ENCODE measurements at places on chromosomes 2 and 18.

DNA sequence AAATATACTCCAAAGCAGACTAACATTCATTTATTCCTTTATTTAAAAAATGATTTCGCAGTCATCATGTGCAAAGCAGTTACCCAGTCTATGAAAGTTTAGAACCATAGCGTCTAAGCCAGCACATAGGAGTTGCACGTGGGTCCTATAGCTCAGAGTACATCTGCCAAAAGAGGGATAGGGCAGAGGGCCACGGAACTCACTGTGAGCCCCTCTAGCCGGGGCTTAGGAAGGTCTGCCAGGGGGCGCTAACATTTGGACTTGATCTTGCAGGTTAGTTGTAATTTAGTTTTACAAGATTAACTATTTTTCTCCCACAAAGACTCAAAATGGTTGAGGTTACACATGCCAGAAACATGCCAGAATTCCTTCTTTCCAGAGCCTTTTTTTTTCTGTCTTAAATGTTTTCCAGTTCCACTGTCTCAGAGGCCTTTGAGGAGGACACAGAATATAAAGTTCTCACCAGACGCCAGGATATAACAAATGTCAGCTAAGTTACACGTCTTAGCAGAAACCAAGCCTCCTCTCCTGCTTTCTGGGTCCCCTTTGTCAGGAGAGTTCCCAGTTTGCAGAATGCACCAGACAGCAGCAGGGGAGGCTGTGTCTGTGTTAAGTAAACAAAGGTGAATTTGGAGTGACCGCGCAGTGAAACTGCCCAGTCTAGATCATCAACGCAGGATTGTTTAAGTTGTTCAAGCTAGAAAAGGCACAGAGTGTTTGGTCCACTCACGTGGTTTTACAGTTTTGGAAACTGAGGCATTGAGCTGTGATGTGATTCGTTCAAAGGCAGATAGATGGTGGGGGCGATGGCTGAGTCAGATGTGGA lies 292.0 kb downstream of the PRKCE start:
- DNase-seq = no peak

- DNase-seq = no peak
These were observed 842 bp downstream of the PAX3 start for GRCh38 chr2:222298001-222298310.

- DNase-seq = no peak
These were observed 135.4 kb downstream of the TRIB2 start for GRCh38 chr2:12852135-12852534.

- DNase-seq = no peak
These were observed 24.8 kb upstream of the STK39 start for GRCh38 chr2:168272225-168272624.

DNA sequence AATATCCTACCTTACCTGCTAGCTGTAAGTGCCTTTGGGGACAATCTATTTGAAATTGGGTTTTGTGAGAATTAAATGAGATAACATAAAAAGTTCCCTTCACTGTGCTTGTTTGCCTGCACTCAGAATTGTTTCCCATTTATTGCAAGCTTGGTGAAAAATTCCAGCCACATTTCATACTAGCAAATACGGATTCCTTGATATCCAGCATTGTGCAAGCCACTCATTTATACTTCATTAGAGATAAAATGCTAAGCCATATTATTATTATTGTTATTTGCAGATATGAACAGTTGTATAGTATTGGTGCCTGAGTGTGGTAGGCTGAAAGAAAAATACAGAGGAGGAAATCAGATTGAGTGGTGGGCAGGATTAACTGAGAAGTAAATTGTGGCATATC lies 31.9 kb downstream of the ACSL3 start:
- no peak for DNase-seq

DNA sequence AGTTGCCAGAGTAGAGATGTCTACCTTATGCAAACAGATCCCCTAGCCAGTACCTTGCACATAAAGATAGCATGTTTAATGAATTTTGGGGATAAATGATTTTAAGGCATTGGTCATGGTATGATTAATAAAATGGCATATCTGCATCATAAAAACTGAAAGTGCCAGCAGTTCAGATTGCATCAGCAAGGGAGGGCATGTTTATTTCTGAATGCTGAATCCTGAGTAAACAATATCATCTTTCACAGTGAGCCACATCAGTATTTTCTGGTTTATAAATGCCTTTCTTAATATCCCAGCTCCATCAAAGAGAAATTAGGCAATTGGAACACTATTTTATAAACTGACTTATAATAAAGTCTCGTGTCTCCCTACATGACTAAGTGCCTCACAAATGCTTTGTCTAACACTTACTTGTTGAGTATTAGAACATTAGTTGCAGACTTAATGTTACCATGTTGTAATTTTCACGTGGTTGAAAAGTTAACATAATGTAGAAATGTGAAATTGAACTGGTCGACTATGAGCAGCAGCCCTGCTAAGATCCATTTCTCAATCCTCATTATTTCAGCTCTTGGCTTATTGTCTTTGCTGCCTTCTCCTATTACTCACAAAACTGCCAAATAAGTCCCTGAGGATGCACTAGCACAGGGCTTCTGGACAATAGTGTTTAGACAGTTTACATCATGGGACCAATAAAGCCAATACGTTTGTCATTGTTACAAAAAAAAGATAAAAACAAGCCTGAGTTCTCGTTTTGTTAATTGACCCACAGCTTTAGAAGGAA lies 48.0 kb downstream of the LANCL1 start:
- no peak for DNase-seq

- DNase-seq = no peak
These were observed 98.4 kb upstream of the RNF152 start for GRCh38 chr18:61991201-61991600.

DNA sequence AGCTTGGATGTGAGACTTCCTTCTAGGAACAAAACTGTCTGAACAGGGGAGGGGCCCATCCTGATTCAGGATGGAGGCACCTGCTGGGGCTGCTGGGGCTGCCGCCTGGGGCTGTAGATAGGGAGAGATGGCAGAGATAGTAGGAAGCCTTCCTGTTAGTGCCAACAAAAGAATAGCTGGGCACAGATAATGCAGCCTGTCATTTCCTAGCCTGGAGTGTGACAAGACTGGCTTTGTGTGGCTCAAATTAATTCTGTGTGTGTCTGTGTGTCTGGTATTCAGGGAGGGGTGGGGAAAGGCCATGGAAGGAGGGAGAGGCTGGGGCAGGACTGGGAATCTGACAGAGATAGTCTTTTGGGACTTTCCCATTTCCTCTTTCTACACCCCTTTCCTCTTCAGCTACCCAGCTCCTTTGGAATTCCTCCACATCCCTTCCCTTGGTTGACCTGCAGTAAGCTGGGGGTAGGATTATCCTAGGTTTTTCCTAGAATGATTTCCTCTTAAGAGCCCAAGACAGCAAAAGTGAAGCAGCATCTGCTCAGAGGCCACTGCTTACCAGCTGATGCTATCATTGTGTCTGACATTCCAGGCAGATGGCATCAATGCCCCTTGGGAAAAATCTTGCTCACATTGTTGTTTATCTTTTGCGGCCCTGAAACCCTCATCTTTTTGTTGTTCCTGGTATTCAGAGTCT lies 144.9 kb upstream of the LHCGR start:
- DNase-seq = peak; percentile 86

- DNase-seq = no peak
These were observed 23.4 kb downstream of the MBD5 start for GRCh38 chr2:148044322-148044721.

DNA sequence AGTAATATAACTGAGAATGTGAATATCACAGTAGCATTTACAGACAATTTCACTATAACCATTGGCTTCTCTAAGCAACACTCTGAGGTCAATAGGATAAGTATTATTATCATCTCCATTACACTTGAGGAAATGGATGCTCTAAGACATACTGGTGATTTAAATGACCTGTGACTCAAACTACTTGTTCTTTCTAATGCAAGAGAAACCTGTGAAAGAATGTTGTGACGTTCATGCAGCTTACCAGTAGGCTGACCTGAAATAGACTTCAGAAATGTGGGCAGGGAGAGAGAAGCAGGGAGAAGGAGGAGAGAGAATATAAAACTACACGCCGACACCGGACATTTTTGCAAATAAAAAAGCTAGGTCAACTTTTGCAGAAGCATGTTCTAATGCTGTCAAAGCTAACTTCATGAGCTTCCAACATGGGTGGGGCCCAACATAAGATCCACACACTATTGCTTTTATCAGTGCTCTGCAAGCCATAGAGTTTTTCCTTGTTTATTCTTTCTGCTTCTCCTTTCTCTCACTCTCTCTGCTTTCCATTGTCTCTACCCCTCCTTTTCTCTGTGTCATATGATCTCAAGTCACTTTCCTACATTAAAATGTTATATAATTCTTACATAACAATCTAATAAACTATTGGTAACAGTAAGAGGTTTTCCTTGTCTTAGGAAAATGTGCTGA lies 217.6 kb upstream of the FN1 start:
- DNase-seq = no peak

DNA sequence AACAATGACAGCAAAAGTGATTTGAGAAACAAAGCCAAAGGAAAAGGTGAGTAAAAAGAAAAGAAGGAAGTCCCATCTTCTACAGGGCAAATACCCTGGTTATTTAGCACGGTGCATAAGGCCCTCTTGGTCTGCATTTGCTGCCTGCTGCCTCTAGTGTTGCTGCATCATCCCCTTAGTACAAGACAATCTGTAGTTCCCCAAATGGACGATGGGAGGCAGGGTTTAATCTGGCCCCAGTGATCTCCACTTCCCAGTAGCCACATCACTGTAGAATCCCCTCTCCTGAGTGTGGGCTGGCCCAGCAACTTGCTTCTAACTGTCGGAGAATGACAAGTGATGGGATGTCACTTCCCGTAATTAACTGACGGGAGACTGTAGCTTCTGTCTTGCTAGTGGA lies 85.1 kb downstream of the CTAGE1 start:
- DNase-seq = no peak

GRCh38 chr18:63292831-63293683 lies 26.5 kb downstream of the BCL2 start:
- no peak for DNase-seq

DNA sequence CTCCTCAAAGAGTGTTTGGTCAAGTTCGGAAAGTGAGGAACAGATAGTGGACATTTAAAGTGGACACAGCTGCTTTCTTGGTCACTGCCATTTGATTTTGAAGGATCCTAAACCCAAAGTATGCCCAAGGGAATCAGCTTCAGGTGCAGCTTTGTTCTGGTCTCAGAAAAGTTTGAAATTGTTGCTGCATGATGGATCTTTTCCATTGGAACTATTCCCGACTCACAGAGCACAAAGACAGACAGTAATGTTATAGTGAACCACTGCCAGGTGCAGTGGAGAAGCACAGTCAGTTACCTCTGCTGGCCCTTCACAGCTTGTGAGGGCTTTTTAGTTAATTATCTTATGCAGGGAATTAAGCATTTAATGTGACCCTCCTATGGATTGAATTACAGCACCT lies 301.7 kb downstream of the PHLPP1 start:
- DNase-seq = no peak

DNA sequence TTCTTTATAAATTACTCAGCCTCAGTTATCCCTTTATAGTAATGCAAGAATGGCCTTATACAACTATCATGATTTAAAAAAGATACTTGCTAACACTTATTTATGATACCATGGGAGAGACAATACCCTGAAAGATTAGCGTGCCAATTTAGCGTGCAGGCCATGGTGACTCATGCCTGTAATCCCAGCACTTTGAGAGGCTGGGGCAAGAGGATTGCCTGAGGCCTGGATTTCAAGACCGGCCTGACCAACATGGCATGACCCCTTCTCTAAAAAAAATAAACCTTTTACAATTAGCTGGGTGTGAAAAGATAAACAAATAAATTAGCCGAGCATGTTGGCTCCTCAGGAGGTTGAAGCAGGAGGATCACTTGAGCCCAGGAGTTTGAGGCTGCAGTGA lies 493.4 kb upstream of the FSIP2 start:
- DNase-seq = no peak

DNA sequence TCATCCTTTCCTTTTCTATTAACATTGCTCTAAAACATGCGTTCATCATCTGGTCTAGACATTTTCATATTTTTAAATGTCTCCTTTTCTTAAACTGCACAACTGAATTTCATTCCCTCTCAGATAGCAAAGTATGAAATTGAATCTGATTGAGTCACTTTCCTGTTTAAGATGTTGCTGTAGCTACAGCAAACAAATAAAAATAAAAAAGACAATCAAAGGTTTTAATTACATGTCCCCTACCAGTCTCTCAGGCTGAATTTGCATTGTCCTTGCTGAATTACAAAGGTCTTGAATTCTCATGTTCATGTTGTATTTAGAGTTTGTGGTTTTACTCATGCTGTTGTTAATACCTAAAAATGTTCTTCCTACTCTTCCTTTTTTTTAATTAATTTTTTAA lies 537.9 kb upstream of the LRATD1 start:
- no peak for DNase-seq

GRCh38 chr2:70850925-70851324 lies 15.3 kb upstream of the CD207 start:
- DNase-seq = peak; percentile 78

GRCh38 chr2:78162202-78162601 lies 640.0 kb upstream of the LRRTM4 start:
- no peak for DNase-seq

DNA sequence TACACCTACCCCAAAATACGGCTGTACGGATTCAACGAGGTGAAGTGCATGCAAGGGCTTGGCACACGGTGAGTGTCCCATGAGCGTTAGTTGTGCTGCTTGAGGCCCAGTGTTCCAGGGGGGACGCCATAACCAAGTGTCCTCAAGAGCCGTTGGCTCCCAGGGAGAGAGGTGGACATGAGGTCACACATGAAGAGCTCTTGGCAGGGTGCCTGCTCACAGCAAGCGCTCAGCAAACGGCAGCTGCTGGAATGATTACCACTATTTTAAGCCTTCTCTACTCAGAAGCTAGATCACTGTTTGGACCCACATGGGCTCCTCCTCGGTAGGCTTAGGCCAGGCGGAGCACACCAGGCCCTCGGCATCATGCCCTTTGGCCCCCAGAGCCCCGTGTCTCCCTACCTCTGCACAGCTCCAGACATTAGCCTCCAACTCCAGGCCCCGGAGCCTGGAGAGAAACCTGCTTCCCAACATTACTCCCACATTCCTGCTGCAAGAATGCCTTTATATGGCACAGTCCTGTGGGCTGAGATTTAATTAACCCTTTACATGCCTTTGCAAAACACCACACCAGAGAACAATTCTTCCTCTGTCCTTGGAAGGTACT lies 68.4 kb upstream of the PPP1CB start:
- DNase-seq = peak; percentile 53

- DNase-seq = no peak
These were observed 285.3 kb downstream of the EN1 start for GRCh38 chr2:118562144-118562543.
